ENCODE measurements at places on chromosomes 6 and 20.

DNA sequence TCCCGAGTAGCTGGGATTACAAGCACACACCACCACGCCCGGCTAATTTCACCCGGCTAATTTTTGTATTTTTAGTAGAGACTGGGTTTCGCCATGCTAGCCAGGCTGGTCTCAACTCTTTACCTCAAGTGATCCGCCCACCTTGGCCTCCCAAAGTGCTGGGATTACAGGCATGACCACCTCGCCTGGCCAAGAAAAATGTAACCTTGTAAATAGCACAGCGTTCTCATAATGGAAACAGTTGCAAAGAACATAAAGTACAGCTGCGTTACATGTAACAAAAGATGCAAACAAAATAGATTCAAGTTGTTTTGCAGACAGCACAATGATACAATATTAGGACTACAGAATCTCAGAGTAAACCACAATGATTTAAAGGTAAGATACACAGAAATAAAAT is 14.6 kb downstream of the TLDC2 start:
- DNase-seq: no peak

DNA sequence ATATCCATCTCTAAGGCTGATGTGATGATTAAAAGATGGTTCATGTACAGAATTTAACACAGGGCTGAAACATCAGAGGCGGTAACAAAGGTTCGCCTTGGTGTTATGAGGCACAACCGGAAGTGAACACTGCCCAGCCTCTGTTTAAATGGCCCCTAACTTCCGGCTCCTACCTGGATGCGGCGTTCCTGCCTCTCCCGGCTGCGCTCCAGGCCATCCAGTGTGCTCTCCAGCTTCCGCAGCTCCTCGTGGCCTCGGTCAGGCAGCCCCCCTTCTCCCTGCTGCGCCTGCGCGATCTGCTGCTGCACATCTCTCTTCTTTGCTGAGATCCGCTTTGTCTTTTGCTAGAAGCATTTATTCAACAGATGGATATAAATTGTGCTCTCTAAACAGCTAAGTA is 195.3 kb downstream of the SYNE1 start:
- no peak for DNase-seq

GRCh38 chr20:23206995-23207394 is 120.9 kb upstream of the CD93 start:
- DNase-seq: no peak

GRCh38 chr6:5191222-5191621 is 69.5 kb downstream of the LYRM4 start:
- DNase-seq: no peak

GRCh38 chr6:30152016-30152673 is 8.9 kb downstream of the TRIM10 start:
- DNase-seq: no peak
